ENCODE measurements at places on chromosomes 5 and 9. TPM values are rescaled to one million over a fixed set of nuclear protein-coding genes. Genes with fewer than 3 reads are reported as not detected.

- DNase-seq = no peak
- H3K4me3 ChIP-seq = no peak overlapping the region
- H3K4me1 ChIP-seq = no peaks in the 10 kb centered on the region
- H3K36me3 ChIP-seq = no peaks in the 10 kb centered on the region
Measured at GRCh38 chr5:11072568-11072967, 311.5 kb upstream of the DAP start.

DNA sequence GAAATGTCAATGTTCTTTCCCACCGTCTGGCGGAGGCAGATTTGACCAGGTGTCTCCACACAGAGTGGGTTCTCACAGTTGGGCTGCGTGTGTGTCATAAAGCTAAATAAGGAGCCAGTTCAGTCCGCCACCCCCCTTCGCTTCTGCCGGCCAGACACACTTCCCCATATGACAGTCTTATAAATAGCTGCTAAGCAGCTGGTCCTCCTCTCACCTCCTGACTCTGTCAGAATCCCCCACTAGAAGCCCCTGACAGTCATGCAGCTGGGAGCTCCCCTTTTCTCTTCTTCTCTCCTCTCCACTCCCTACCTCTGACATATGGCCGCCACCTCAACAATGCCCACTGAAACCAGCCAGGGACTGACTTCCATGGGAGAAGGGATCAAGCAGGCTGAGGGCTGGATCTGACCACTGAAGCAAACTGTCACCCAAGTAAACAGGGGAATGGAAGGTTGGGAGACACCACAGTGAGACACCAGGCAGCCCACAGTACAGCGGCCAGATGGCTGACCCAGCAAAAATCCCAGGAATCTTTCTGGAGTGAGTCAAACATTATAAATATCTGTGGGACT lies 141.9 kb upstream of the EFNA5 start:
- no peak overlapping the region for H3K4me3 ChIP-seq
- H3K4me1 ChIP-seq = no peaks in the 10 kb centered on the region
- no peak overlapping the region for H3K27ac ChIP-seq
- no peaks in the 10 kb centered on the region for H3K27me3 ChIP-seq

DNA sequence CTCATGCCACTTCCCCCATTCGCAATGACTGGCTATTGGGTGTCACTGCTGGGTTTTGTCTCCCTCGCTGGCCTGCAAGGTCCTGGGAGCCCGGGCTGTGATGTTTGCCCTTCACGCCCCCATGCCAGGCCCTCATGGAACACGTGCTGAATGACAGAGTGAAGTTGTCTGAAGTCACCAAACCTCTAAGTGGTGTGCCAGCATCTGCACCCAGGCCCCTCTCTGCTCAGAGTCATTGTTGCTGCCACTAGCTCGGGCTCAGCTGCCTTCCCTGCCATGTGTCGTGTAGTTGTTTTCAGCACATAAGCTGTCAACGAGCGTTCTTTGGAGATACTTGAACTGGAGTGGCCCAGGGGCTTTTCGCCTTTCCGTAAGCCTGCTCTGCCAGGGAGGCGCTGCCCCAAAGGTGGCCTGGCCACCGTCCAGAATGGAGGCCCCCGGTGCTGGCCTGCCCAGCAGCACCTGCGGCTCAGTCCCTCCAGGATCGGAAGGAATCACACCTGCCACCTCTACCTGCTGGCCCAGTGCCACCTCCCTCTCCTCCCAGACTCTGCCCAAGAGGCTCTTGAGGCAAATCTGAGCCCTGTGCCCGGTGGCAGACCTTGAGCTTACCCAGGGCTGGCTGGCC lies 250.1 kb downstream of the PBX3 start:
- peaks cover 12% of the 10 kb centered on the region for H3K27me3 ChIP-seq
- H3K36me3 ChIP-seq = no peaks in the 10 kb centered on the region
- no peak overlapping the region for H3K4me3 ChIP-seq
- DNase-seq = peak; percentile 46
- H3K4me1 ChIP-seq = no peaks in the 10 kb centered on the region

GRCh38 chr9:91307279-91307678 lies 54.4 kb downstream of the AUH start:
- DNase-seq = no peak
- peaks cover 26% of the 10 kb centered on the region for H3K4me1 ChIP-seq

DNA sequence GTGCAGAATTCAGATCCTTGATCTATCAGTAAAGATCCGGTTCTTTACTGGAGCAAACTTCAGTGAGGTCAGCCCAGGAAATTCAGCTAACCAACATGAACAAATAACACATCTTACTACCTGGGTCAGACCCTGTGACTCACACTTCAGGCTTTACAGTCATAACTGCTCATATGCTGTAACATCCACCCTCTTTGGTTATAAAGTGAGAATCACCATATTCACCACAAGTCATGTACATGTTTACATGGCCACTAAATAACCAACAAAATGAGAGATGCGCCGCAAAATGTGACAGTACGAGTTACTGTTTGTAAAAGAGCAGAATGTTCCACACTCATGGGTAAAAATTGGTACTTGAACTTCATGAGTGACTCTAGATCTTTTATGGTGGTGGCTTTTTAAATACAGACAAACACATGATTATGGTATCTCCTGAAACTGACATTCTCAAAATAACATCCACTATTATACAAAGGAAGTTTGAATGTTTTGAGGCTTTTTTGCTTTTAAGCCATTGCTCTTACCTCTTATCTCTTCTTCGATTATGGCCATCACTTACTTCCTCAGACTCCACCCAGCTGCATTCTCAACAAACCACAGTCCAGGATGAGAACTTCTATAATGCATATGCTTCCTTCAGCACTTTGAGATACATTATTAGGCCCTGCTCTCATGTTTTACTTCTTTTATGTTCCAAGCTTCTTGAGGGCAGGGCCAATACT lies 516.6 kb downstream of the RAB3C start:
- H3K36me3 ChIP-seq = no peaks in the 10 kb centered on the region
- DNase-seq = no peak
- H3K27ac ChIP-seq = no peak overlapping the region
- peaks cover 9% of the 10 kb centered on the region for H3K4me1 ChIP-seq
- no peak overlapping the region for H3K4me3 ChIP-seq
- no peaks in the 10 kb centered on the region for H3K27me3 ChIP-seq

- H3K4me3 ChIP-seq = no peak overlapping the region
- H3K36me3 ChIP-seq = peaks cover 2% of the 10 kb centered on the region
Measured at GRCh38 chr9:6843742-6844141, 86.0 kb downstream of the KDM4C start.

Gene LTC4S
- total RNA-seq = 4.7 TPM
